ENCODE measurements at places on chromosomes 13 and 19.

DNA sequence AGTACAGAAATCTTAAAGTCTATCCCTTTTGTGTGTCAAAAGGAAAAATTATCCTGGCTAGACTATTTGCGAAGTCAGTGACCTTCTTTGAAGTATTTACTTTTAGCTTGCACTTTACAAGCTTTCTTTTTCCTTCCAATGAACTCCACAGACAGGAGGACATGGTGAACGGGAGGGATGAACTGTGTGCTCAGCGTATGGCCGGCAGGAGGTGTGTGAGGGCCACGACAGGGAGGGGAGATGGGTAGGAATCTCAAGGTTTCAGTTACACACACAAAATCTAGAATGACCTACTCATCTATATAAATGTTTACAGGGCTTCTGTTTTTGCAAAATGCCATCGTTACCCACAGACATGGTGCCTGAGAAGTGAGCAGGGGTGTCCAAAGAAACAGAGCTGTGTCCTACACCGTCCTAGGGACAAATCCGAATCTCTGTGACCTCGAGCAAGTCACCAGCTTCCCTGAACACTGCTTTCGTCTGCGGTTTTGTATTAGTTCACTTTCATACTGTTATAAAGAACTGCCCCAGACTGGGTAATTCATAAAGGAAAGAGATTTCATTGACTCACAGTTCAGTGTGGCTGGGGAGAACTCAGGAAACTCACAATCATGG lies 537.2 kb downstream of the LIG4 start:
- no peak for DNase-seq

- no peak for DNase-seq
Observed at GRCh38 chr13:36543671-36544070, 111.4 kb downstream of the CCNA1 start.

- no peak for DNase-seq
Observed at GRCh38 chr13:98778749-98779148, 26.3 kb upstream of the SLC15A1 start.

GRCh38 chr19:4737955-4738600 lies 14.4 kb upstream of the DPP9 start:
- no peak for DNase-seq

DNA sequence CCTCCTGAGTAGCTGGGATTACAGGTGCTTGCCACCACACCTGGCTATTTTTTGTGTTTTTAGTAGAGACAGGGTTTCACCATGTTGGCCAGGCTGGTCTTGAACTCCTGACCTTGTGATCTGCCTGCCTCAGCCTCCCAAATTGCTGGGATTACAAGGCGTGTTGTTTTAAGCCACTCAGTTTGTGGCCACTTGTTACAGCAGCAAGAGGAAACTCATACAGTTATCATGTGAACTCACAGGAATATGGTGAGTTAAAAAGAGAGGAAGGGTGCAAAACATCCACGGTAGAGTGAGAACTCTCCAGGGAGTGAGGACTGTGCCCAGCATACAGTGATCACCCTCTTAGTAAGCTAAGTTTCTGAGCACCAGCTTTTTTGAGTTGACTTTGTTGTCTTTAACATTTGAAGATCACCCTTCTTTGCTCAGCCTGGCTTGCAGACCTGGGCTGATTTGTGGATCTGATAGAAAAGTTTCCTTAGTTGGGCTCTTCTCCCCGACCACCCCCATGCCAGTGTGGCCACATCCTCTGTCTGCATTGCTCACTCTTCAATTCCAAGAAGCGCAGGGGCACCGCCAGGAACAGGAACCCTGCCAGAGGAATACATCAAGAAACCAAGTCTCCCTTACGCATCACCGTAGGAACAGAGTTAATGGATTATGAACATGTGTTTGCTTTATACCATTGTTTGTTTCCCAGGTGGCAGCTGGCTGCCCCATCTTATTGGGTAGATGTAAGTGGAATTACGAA lies 16.0 kb downstream of the ALOX5AP start:
- DNase-seq = no peak
